ENCODE measurements at places on chromosomes 1 and 21.

- no peak for DNase-seq
Observed at GRCh38 chr1:151964510-151964909, 29.1 kb downstream of the S100A10 start.

GRCh38 chr1:160659566-160659965 lies 12.7 kb upstream of the SLAMF1 start:
- no peak for DNase-seq

- no peak for DNase-seq
Observed at GRCh38 chr1:200302192-200302920, 107.5 kb downstream of the ZNF281 start.

- no peak for DNase-seq
Observed at GRCh38 chr1:242008826-242009495, 10.1 kb upstream of the MAP1LC3C start.

- no peak for DNase-seq
Observed at GRCh38 chr1:166330096-166330495, 163.3 kb upstream of the FAM78B start.

- no peak for DNase-seq
Observed at GRCh38 chr1:175148068-175148467, 44.5 kb downstream of the KIAA0040 start.

DNA sequence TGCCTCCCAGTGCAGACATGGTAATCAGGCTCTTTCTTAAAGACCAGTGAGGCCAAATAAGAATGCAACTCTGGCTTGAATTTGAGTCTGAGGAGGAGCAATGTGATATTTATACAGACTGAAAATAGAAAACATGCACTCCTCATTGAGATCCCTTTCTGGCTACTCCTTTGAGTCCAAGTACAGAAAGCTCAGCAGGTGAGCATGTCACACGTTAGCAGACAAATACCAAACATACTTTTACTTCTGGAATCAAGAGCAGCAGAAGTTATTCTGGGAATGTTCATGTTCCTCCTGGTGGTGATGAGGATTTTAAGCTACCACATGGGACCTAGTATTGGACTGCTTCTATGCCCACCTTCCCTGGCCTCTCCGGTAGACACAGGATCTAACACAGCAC lies 48.3 kb downstream of the PGBD5 start:
- no peak for DNase-seq

DNA sequence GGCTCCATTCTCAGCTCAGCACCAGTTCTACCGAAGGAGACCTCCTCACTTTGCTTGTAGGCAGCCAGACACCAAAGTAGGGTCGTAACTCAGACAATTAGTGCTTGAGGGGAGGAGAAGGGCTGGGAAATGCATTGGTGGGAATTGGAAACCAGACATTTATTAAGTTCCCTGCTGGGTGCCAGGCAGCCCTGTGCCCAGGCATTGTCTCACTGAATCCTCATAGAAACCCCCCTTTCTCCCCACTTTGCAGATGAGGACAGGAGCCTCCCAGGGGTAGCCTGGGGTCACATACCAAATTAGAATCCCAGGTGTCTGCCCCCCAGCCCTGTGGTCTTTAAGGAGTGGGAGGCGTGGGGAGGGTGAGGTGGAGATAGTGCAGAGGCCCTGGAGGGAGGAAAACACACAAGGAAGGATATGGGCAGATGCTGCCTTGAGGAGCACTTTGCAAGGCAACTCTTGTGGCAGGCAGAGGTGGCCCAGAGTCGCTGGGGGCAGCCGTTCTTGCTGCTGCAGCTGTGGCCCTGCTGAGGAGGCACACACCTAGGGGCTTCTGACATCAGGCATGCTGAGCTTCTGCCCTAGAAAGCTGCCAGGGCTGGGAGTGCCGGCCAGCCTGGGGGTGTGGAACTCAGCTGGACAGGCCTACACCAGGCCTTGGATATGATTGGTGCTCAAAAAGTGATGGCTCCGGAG lies 29.4 kb downstream of the CDK18 start:
- DNase-seq: no peak

DNA sequence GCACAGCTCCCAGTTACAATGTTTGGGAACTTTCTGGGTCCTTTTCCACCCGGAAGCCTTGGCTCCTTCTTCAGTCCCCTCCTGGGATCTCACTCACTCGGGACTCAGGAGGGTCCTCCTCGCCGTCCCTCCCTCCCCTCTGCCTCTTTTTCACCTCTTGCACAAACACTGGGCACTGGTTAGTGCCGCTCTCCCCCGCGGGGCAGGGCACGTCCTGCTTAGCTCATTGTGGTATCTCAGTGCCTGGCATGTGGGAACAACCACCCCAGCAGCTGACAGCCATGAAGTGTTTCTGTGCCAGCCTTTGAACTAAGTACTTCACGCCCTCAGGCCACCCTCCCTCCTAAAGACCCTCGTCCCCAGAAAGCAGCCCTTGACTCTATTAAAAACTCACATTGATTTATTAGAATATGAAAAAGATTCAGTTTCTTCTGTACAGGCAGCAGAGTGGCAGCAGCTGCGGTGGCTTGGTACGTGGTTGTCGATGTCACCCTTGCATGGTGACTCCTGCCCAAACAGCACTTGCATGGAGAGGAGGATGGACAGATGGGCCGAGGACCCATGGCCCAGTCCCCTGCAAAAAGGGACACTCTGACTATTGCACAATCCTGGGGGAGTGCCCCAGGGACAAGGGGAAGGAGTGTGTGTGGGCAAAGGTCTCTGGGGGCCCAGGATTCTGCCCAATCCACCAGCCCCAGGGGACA lies 56.3 kb downstream of the SLC9A1 start:
- DNase-seq: no peak

- no peak for DNase-seq
Observed at GRCh38 chr1:108722292-108722691, 9.6 kb downstream of the FNDC7 start.

GRCh38 chr1:234934611-234935033 lies 194.0 kb downstream of the TOMM20 start:
- DNase-seq: no peak

GRCh38 chr1:172425339-172425738 lies 4.9 kb downstream of the C1orf105 start:
- no peak for DNase-seq

- DNase-seq: no peak
Observed at GRCh38 chr1:105909811-105910210, 1146.7 kb upstream of the PRMT6 start.

DNA sequence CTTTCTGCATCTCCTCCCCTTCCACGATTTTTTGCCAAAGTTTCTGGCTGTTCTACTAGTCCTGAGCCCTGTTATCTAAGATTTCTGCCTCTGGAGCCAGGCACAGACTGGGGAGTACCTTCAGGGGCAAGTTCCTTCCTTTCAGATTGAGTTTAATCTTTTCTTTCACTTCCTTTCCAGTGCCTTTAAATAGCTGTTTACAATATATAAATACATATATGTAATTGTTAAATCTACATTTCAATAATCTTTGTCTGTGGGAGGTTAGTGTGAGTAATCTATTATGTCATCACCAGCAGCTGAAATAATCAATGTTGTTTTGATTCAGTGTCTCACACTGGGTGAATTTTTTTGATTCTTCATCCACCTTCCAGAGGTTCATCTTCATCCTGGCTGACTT lies 31.8 kb downstream of the DIPK1A start:
- DNase-seq: no peak

GRCh38 chr1:162922201-162922600 lies 61.2 kb upstream of the CCDC190 start:
- DNase-seq: no peak

DNA sequence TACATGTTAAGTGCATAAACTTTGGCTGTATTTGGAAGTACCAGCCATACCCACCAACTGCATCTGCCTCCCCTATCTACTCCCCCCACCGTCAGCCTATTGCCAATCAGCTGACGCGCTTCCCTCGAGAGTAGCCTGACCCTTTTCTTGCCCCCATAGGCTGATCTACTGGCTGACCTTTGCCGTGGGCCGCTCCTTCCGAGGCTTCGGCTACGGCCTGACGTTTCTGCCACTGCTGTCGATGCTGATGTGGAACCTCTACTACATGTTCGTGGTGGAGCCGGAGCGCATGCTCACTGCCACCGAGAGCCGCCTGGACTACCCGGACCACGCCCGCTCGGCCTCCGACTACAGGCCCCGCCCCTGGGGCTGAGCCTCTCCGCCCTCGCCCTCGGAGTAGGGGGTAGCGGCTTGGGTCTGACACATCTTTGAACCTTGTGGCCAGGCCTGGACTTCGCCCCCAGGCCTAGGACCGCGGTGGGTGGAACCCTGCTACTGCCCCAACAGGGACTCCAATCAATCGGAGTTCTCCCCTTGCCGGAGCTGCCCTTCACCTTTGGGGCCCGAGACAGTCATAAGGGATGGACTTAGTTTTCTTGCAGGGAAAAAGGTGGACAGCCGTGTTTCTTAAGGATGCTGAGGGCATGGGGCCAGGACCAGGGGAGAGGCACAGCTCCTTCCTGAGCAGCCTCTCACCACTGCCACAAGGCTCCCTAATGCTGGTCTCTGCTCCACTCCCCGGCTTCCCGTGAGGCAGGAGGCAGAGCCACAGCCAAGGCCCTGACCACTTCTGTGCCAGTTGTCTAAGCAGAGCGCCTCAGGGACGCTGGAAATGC lies 4.0 kb downstream of the GLMP start:
- no peak for DNase-seq

- no peak for DNase-seq
Observed at GRCh38 chr1:179575497-179576314, at the start of gene NPHS2. Gene NPHS2, minus strand, starts transcription at chr1:179575948. Its CDS starts 84 bp downstream, at chr1:179575864.

DNA sequence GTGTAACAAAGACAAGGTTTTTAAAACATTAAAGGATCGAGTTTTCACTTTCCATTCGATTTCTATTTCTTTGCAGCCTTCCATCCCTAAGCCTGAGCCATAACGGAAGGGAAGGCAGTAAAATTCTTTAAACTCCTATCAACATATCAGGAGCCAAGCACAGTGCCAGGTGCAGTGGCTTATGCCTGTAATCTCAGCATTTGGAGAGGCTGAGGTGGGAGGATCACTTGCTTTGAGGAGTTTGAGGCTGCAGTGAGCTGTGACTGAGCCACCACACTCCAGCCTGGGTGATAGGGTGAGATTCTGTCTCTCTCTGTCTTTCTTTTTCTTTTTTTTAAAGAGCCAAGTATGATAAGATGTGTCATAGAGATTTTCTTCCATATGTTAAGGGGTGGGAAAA lies 217.5 kb upstream of the GREM2 start:
- DNase-seq: no peak

GRCh38 chr1:188660572-188660971 lies 1817.1 kb downstream of the BRINP3 start:
- no peak for DNase-seq

DNA sequence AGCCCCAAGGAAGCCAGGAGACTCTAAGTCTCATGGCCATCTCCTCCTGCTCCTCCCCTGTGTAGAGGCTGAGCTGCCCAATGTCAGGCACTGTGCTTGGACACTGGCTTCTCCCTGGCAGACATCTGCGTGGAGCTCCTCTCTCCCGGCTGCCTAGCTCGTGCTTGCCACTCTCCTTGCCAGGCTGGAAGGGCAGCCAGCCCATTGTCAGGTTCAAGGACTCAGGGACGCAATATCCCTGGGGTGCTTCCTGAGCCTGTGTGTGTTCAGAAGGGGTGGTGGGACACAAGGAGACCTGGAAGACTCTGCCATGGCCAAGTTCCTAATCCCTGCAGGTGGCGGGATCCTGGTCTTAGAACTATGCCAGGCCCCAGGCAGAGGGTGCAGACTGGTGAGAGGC lies 65.4 kb upstream of the PARP1 start:
- no peak for DNase-seq

DNA sequence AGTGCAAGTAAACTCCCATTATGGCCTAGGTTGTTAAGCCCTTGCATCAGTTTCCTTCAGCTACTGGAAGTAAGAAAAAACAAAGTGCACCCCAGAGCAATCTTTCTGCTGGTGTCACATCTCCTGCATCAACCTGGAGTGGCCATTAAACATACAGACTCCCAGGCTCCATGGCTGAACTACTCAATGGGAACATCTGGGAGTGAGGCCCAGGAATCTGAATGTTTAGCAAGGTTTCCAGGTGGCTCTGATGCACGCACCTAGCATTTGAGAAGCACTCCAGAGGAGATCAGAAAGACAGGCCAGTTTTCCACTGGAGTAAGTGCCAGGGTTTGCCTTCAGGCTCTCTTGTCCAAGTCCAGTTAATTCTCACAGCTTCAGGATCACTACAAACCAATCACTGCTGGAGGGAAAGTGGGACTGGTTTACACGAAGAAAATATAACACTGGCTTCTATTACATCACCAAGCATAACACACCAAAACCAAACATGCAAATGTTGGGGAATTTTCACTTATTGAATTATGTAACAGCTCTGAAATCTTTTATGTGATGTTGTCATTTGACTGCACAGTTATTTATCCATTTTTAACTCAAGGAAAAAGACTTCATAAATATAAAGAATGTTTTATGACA lies 22.3 kb upstream of the ABCA4 start:
- DNase-seq: no peak

Measured in stimulated activated CD4-positive, alpha-beta T cell treated with anti-CD3 and anti-CD28 coated beads, TNF-alpha, amount 100 ng/mL, for 48 hours (primary cell).